Urinary bladder (tissue), 4 donors: ENCODE measurements at places on chromosomes 1 and 21. TPM values are rescaled to one million over a fixed set of nuclear protein-coding genes. Genes with fewer than 3 reads are reported as not detected.

The BLACAT1 gene
- total RNA-seq: not detected

The THRAP3 gene
- 67.3 TPM for total RNA-seq

The DIO1 gene
- not detected for total RNA-seq

The FAM151A gene
- not detected for total RNA-seq

The RNF223 gene
- total RNA-seq: 2.7 TPM

The ZNF593OS gene
- not detected for total RNA-seq

The LCE2A gene
- not detected for total RNA-seq
